ENCODE measurements at places on chromosomes 11 and 22.
A peak's percentile ranks its signal among the peaks of the same experiment; 100 is the strongest.

DNA sequence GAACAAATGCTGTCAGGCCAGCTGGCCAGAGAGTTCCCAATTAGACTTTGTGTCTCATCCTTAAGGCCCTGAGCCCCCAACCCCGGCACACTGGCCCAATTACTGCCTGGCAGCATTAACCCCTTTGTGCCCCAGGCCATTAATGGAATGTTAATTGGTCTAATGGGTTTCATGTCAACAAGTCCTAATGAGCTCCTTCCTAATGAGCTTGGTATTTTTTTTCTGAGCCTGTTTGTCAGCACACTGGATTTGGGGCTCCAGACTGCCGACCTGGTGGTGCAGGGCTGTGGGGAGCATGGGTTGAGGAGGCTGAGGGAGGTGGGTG, 148.8 kb downstream of the FEZ1 start:
- DNase-seq: no peak

DNA sequence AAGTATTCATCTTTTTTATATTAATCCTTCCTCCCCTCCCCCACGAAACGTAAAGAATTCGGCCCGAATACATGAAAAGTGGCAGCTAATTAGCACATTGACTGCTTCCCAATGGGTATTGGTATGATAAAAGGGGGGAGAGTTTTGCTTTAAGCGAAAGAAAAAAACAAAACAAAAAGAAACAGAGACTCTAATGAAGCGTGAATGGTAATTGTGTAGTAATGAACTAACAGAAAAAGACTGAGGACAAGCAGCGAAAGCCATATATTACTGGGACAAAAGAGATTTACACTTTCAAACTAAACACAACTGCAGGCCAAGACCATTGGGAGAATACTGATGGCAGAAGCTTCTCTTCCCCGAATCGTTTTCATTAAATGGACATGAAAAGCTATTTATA, 2.5 kb downstream of the DBX1 start:
- no peak for DNase-seq

GRCh38 chr11:36187622-36188021, 101.6 kb downstream of the COMMD9 start:
- DNase-seq: no peak

- no peak for DNase-seq
Observed at GRCh38 chr11:88535266-88535665, 197.7 kb upstream of the CTSC start.

DNA sequence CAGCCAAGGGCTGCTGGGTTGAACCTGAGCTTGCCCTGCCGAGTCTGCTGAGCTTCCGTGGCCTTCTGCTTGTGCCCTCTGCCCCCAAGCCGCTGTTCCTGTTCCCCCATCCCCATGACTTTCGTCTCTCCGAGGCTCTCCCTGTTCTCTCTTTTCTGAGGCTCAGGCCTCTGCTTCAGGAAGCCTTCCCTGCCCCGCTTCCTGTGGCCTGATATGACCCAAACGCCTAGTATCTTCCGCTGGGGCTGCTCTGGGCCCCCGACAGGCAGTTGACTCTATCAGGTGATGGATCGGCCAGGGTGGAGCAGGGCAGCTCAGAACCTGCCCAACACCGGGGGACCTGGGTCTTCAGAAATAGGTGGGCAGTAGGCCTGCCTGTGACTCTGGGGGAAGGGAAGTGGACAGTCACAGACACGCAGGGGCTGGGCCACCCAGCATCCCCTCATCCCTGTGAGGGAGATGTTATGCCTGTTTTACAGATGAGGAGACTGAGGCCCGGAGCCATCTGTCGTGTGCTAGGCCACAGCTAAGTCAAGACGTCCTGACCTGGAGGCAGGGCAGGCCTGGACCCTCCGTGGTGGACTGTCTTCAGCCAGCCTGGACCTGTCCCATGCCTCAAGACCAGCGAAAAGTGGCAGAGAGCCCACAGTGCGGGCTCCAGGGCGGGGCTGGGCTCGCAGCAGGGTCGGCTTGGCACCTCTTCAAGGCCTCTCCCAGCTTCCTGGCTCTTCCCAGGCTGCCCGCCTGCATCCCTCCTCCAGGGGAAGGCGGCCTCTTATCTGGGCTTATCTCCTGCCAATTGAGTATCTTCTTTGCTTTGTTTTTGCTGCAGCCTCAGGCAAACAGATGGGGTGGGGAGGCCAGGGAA, 16.2 kb downstream of the BAD start:
- peak; percentile 11 for DNase-seq

DNA sequence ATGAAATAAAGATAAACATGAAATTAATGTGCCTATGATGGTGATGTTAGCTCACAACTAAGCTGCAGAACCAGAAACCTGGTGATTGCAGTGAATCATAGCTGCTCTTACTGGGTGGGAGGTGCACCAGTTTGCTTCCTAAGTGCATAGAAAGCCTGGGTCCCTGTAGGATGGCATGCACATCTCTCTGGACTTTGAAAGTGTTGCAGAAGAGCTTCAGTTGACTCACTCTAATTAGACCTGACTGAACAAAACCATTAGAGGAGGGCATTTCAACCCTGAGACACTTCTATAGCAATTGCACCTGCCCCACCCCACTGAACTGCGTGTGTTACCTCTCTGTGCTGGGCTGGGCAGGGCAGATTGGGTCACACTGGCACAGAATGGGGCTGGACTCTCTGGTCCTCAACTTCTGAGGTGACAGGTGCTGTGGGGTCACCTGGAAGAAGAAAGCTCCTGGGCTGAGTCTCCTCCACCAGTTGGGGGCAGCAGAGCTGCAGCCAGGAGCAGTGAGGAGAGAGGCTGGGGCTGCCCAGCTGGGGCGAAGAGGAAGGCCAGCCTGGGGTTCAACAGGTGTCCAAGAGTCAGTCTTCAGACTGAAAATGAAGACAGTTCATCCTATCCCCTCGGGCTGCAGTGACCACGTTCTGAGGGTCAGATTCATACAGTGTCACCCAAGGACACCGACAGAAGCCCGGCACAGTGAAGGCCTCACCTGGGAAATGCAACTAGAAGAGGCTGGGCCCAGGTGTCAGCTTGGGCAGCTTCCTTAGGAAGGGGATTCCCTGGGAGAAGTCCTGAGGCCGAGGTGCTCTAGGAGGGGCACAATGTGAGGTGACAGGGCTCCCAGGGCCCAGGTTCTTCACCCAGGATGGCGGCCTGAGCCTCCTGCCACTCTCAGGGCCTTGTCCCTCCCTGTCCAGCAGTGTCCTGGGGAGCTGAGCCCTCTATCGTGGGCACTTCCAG, 58.1 kb downstream of the GGTLC2 start:
- DNase-seq: no peak

DNA sequence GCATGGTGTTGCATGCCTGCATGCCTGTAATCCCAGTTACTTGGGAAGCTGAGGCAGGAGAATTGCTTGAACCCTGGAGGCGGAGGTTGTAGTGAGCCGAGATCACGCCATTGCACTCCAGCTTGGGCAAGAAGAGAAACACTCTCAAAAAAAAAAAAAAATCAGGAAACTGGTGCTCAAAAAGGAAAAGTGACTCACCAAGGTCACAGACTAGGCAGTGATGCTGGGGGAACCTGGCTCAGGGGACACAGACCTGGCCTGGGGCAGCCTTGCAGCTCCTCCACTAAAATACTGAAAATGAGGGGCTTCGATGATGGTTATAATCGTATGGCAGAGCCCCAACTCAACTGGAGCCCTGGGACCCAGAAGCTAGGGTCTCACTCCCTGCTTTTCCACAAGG, 8.1 kb upstream of the SLC35E4 start:
- DNase-seq: no peak

DNA sequence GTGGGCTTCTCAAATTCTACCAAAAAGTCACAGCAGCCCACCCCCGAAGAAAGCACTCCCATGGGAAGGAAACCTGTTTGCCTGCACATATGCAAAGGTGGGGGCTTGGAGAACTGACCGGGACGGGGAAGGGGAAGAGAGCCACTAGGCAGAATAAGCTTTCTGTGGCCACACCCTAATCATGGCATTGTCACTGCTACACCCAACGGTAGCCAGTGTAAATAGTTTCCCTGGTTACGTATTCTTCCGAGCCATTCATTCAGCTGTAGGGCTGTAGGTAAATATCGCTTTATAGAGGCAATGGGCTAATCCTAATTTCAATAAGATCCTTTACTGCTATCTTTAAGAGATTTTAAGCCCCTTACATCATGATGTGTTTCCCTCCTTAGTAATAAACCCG, 61.7 kb downstream of the PRDM11 start:
- DNase-seq: no peak

- DNase-seq: no peak
Observed at GRCh38 chr22:49547751-49548239, 279.9 kb downstream of the BRD1 start.

DNA sequence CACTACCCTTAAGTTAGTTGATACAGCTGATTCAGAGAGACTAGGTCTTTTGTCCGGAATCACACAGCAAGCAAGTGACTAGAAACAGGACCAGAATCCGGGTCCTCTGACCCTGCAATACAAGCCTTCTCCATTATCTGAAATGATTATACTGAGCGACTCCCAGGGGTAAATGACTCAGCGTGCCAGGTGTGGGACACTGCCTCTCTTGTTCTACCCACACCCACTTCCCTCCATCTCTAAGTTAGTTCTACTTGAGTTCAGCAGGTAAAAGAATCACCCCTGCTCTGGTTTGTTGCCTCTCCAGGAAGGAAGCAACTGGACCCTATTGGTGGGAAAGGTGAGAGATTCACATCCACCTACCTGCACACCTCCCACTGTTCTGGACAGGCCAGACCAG, 156.9 kb downstream of the DBX1 start:
- no peak for DNase-seq

DNA sequence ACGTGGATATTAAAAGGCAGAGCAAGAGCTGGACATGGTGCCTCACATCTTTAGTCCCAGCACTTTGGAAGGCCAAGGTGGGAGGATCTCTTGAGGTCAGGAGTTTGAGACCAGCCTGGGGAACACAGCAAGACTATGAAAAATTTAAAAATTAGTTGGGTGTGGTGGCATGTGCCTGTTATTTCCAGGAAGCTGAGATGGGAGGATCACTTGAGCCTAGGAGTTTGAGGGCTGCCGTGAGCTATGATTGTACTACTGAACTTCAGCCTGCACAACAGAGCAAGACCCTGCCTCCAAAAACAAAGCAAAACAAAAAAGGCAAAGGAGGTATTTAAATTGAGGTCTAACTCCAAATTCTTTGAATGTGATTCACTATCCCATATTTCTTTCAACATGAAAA, 23.5 kb downstream of the RDX start:
- no peak for DNase-seq

DNA sequence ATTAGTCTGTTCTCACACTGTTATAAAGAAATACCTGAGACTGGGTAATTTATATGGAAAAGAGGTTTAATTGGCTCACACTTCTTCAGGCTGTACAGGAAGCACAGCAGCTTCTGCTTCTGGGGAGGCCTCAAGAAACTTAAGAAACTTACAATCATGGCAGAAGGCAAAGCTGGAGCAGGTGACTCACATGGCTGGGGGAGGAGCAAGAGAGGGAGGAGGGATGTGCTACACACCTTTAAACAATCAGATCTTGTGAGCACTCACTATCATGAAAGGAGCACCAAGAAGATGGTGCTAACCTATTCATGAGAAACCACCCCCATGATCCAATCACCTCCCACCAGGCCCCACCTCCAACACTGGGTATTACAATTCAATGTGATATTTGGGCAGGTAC, 381.6 kb downstream of the ETS1 start:
- no peak for DNase-seq

GRCh38 chr11:9060700-9061111, 30.7 kb downstream of the SCUBE2 start:
- peak; percentile 79 for DNase-seq

GRCh38 chr22:43845981-43846380, 16.3 kb downstream of the SULT4A1 start:
- DNase-seq: no peak

DNA sequence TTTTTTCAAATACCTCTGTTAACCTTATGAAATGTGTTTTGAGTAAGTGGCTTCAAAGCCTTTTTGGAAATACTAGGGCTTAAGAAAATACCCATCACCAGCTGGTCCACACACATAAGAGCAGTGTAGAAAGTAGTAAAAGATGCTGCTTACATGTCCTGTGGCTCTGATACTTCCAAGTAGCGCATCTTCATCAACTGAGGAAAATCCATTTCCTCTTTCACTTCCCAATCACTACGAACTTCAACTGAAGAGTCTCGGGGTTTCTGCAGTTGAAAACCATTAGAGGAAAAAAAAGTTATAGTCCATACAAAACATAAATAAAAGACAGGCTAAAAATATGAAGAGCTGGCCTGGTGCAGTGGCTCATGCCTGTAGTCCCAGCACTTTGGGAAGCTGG, 8.5 kb downstream of the EIF3D start:
- no peak for DNase-seq

GRCh38 chr22:17633217-17633997, 4.9 kb upstream of the ATP6V1E1 start:
- DNase-seq: no peak

GRCh38 chr11:113141010-113141409, 173.4 kb upstream of the TTC12 start:
- no peak for DNase-seq

GRCh38 chr11:85769771-85770170, 41.2 kb downstream of the SYTL2 start:
- no peak for DNase-seq

GRCh38 chr11:96207459-96208449, 135.2 kb downstream of the MAML2 start:
- DNase-seq: peak; percentile 32

- DNase-seq: no peak
Observed at GRCh38 chr11:69442807-69443137, 38.7 kb upstream of the LINC01488 start.

- DNase-seq: no peak
Observed at GRCh38 chr11:76524461-76524860, 79.6 kb downstream of the EMSY start.

- DNase-seq: no peak
Observed at GRCh38 chr11:83827940-83828554, 541.9 kb upstream of the CCDC90B start.

DNA sequence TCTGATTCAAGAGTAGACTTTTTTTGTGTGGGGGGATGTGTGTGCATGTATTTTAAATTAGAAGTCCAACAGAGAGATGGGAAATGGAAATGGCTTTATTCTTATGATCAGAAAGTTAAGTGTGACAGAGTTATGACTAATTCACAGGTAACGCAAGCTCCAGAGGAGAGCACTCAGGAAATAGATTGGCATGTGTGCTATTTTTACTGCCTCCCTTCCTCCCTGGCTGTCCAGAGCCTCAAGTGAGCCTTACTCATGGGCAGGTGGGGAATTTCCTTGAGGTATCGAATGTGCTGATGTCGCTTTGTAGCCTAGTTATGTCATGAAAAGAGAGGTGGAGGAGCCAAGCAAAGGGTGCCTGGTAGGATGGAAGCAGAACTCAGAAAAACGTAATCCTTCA, 70.3 kb upstream of the BDNF start:
- DNase-seq: no peak

All from activated CD4-positive, alpha-beta T cell treated with anti-CD3 and anti-CD28 coated beads, Interleukin-2, amount 50 U/mL, for 48 hours (primary cell).